Mesenteric fat pad (tissue), 1 donor: ENCODE measurements at places on chromosomes 2 and 18. TPM values are rescaled to one million over a fixed set of nuclear protein-coding genes. Genes with fewer than 3 reads are reported as not detected.

Gene PDE11A
- total RNA-seq: 1.00 TPM

DNA sequence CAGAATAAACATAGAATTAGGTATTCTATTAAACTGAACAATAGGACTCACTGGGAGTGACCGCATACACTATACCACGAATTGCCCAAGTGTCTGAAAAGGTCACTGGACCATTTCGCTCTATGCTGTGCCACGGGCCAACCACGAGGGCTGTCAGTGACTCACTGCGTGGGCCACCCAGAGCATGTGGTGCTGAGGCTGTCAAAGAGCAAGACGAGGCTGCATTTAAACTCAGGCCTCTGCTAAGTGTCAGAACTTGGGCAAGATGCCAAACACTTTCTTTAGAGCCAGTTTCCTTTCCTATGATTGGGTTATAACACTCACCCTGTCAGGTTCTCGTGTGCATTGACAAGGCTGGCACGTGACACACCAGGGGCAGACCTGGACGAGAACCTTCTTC lies 97.5 kb downstream of the SH3YL1 start:
- no peak for DNase-seq

DNA sequence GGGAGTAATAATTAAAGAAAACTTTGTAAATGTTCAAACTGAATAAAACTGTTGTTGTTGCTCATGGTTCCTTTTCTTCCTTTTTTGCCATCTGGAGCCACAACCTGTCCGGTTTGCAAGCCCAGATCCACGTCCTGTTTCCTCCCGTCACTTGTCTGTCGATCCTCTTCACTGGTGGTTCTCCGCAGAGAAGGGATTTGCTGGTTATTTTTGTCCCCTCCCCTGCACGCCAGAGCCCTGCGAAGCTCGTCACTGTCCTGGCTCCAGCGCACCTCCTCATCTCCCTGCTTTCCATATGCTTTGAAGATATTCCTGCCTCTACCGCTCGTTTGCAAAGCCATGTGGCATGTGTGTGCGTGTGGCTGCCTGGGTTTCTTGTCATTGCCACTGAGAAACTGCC lies 461.4 kb downstream of the RNF144A start:
- no peak for DNase-seq

- DNase-seq: no peak
Observed at GRCh38 chr2:40480596-40480995, 28.7 kb upstream of the SLC8A1 start.

GRCh38 chr2:232525791-232526371 lies at the start of gene CHRND:
Gene CHRND, plus strand, starts transcription at chr2:232526160. Its CDS starts 56 bp downstream, at chr2:232526216.
- no peak for DNase-seq

Gene CAPN13
- total RNA-seq: not detected

GRCh38 chr18:53796040-53796729 lies 428.3 kb downstream of the MBD2 start:
- DNase-seq: no peak

GRCh38 chr2:25021791-25022362 lies 20.0 kb upstream of the EFR3B start:
- no peak for DNase-seq

GRCh38 chr2:38207168-38207567 lies 131.2 kb upstream of the CYP1B1 start:
- no peak for DNase-seq

Gene BAZ2B
- 55.6 TPM for total RNA-seq

Gene GAL3ST2
- total RNA-seq: not detected

- DNase-seq: no peak
Observed at GRCh38 chr2:117308861-117309770, 505.4 kb upstream of the DDX18 start.

GRCh38 chr2:218998414-218999002 lies 5.3 kb upstream of the CRYBA2 start:
- DNase-seq: no peak

GRCh38 chr2:220842901-220843665 lies 729.0 kb downstream of the EPHA4 start:
- no peak for DNase-seq

- no peak for DNase-seq
Observed at GRCh38 chr2:168166902-168167510, 80.4 kb downstream of the STK39 start.

DNA sequence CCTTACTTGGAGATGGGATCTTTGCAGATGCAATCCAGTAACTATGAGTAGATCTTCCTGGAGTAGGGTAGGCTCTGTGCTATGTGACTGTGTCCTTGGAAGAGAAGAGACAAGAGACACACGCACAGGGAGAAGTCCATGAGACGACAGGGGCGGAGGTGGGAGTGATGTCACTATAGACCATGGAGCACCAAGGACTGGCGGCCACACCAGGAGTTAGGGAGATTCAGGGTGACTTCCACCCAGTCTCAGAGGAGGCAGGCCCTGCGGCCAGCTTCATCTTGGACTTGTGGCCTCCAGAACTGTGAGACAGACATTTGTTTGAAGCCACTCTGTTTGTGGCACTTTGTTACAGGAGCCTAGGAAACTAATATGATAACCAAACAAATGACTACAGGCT lies 177.8 kb downstream of the INHBB start:
- DNase-seq: no peak

Gene SLC40A1
- total RNA-seq: 48.5 TPM

- DNase-seq: no peak
Observed at GRCh38 chr2:58767828-58768714, 526.9 kb upstream of the FANCL start.

DNA sequence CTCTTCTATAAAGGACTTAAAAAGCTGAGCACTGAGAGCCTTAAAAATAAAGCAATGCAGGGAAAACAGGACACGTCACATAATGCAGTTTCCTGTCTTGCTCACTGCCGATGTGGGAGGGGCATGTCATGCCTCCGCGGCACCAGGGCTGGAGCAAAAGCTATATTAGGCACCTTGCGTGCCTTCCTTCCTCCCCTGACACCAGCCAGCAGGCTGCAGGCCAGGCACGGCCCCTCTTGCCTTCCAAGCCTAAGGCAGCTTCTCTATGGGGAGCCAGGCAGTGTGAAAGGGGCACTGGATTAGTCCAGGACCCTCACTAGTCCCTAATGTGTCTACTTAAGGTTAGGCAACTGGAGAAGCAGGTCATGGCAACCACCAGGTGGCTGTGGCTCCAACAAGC lies 26.3 kb downstream of the MRPL35 start:
- no peak for DNase-seq

Gene VIL1
- total RNA-seq: 0.55 TPM

Gene OR6B2
- total RNA-seq: not detected

DNA sequence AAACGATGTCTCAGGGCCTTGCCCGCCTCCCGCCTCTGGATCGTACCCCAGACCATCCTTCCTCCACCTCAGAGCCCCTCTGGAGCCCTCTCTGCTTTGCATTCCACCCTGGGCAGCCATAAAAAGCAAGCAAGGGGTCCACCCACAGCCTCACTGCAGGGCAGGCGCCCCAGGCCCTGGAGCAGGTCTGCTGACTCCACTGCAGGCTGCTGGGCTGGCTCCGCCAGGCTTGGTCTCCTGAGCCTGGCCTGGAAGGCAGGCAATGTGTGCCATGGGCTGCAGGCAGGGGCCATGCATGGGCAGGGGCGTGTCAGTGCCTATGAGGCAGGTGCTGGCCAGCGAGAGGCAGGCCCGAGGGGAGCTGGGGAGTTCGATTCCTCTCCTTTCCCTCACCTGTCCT lies 186.0 kb downstream of the ANKRD30B start:
- DNase-seq: no peak

- no peak for DNase-seq
Observed at GRCh38 chr2:148638543-148638942, 6.0 kb upstream of the EPC2 start.

DNA sequence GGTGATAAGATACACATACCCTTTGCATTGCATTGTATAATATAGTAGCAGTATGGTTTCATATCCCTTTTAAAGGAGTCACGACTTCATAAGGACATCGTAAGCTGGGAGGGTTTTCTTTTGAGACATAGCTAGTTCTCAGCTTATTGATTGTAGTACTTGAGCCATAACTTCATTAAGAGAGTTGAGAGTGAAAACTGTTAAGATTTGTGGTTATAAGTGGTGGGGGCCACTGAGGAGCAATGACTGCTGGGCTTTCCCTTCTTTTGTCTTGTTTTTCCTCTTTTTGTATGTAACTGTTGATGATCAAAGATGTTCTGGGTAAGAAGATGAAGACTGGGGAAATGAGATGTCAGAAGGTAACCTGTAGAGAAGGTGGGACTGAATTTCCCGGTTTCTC lies 11.0 kb downstream of the EIF5B start:
- no peak for DNase-seq

GRCh38 chr18:79361766-79362522 lies 33.8 kb upstream of the NFATC1 start:
- DNase-seq: no peak

DNA sequence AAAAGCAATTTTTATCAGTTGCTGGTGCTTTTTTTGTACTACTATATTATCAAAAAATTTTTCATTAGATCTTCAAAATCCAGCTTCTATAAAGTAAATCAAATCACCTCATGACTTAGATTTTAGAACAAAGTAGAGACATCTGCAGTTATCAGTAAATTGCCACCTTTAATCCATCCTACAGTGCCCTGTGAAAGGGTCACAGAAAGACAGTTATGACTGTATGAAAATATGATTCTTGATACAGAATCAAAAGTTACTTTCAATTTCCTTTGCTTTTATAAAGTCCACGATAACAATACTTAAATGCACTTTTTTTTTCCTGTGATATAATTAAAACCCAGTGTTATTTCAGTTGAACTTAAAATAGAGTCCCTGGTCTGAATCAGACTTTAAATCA lies 61.4 kb downstream of the PRPF40A start:
- DNase-seq: no peak

DNA sequence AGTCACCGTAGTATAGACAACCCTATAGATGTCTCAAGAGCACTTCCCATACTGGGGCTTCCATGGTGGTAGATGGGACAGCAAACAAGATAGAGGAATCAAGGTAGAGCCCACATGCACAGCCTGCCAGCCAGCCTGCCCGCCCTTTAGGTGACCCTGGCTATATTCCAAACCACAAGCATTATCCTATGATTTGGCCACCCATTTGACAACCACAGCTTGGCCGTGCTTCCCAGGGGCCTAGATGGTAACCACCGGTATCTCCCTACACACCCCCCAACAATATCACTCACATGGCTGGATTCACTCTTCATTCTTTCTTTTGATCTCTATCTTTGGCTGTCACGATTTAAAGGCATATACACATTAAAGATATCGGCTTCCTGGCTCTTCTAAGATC lies 85.3 kb downstream of the CDK15 start:
- DNase-seq: no peak

Gene EN1
- total RNA-seq: 4.4 TPM

- no peak for DNase-seq
Observed at GRCh38 chr2:156457523-156458517, 21.6 kb downstream of the GPD2 start.

Gene IKZF2
- 7.6 TPM for total RNA-seq

Gene SERPINB4
- not detected for total RNA-seq

Gene CDK15
- 1.9 TPM for total RNA-seq

DNA sequence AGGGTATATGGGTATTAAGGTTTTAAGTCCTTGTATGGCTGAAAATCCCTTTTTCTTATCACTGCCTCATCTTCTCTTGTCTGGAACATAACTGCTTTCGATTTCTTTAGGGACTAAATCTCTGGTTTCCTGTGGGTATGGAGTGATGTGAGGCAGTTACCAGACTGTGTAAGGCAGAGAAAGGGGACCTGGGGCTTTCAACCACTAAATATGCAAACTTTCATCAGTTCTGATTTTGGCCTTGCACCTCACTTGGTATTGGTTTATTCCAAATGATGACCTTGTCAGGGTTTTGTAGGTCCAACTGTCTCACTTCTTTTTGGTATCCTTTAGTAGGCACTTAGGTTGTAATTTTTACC lies 9.3 kb downstream of the MAP4K4 start:
- no peak for DNase-seq

- no peak for DNase-seq
Observed at GRCh38 chr2:218378053-218378452, 4.0 kb upstream of the SLC11A1 start.

DNA sequence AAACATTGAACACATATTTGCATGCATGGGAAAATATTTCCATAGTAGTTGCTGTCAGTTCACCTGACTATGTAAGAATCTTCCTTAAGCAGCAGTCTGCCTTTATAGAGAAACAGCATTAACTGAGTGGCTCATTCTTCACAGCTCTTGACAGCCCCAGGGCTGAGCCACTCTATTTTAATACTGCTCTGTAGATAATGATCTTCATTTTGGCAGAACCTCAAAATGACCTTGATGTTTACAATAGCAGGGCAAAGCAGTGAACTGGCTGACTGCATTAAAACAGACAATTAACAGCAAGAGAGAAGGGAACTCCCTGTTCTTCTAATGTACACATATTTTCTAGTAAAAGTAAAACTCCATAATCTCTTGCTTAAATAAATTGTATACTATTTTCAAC lies 580.6 kb upstream of the SOX11 start:
- no peak for DNase-seq

DNA sequence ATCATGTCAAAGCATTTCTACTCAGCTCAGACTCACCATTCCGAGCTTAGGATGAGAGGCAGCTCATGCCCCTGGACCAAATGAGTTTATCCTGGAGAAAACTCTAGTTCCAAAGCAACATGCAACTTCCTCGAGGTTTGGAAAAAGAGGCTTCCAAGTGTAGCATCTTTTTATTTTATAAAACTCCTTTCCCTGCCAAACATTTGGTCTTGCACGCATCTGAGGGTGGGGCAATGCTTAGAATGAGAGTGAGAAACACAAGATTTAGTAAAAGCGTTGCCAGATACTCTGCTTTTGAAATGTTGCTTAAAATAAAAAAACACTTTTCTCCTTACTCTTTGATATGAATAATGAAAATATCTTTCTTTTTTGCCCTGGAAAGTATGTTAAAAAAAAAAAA lies 151.5 kb downstream of the NCKAP5 start:
- no peak for DNase-seq

Gene CHRNG
- total RNA-seq: not detected

Gene CROCC2
- not detected for total RNA-seq

Gene SRBD1
- 11.7 TPM for total RNA-seq

Gene RNF125
- total RNA-seq: 15.8 TPM

GRCh38 chr2:148110184-148110583 lies 89.3 kb downstream of the MBD5 start:
- no peak for DNase-seq

GRCh38 chr18:5152343-5153020 lies 44.6 kb downstream of the AKAIN1 start:
- DNase-seq: no peak

Gene LGALSL
- total RNA-seq: 21.7 TPM
